Upper lobe of left lung (tissue), 6 donors: ENCODE measurements at places on chromosomes 11 and 22. TPM values are rescaled to one million over a fixed set of nuclear protein-coding genes. Genes with fewer than 3 reads are reported as not detected.
A peak's percentile ranks its signal among the peaks of the same experiment; 100 is the strongest.

- H3K4me3 ChIP-seq = peak overlapping the region; percentile 39
- no peak overlapping the region for H3K27ac ChIP-seq
- H3K4me1 ChIP-seq = peaks cover 41% of the 10 kb centered on the region
- DNase-seq = no peak
These were observed 547 bp downstream of the TUBA8 start for GRCh38 chr22:18110954-18111758.

The DNAJB13 gene
- 16.5 TPM for total RNA-seq

DNA sequence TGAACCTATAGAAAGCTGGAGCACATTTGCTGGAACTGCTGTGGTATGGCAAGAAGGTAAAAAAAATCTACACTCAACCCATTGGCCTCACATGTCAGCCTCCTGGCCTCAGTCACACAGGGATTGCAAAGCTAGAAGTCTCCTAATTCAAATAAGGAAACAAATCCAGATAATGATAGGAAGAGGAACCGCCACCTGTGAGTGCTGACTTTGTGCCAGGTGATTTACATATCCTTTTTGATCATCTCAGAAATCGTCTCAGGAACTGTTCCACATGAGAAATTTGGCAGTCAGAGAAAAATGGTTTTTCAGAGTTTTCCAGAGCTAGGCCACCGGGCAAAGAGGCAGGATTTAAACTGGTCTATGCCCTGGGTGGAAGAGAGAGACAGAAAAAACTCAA lies 986 bp downstream of the NLRP10 start:
- no peak for DNase-seq
- no peaks in the 10 kb centered on the region for H3K36me3 ChIP-seq
- no peaks in the 10 kb centered on the region for H3K27me3 ChIP-seq
- no peak overlapping the region for H3K4me3 ChIP-seq
- no peaks in the 10 kb centered on the region for H3K4me1 ChIP-seq

- no peaks in the 10 kb centered on the region for H3K36me3 ChIP-seq
- H3K27ac ChIP-seq = no peak overlapping the region
- DNase-seq = no peak
- H3K4me3 ChIP-seq = no peak overlapping the region
- H3K27me3 ChIP-seq = no peaks in the 10 kb centered on the region
These were observed 532.8 kb downstream of the BRD1 start for GRCh38 chr22:49294656-49295464.

The KRTAP5-8 gene
- total RNA-seq = 0.23 TPM

The SHISAL1 gene
- total RNA-seq = 1.0 TPM

GRCh38 chr22:19070397-19071169 lies 51.6 kb downstream of the DGCR2 start:
- DNase-seq = no peak
- H3K4me3 ChIP-seq = no peak overlapping the region
- no peaks in the 10 kb centered on the region for H3K4me1 ChIP-seq
- H3K36me3 ChIP-seq = peaks cover 60% of the 10 kb centered on the region
- H3K27ac ChIP-seq = no peak overlapping the region

The EMSY gene
- total RNA-seq = 16.3 TPM

DNA sequence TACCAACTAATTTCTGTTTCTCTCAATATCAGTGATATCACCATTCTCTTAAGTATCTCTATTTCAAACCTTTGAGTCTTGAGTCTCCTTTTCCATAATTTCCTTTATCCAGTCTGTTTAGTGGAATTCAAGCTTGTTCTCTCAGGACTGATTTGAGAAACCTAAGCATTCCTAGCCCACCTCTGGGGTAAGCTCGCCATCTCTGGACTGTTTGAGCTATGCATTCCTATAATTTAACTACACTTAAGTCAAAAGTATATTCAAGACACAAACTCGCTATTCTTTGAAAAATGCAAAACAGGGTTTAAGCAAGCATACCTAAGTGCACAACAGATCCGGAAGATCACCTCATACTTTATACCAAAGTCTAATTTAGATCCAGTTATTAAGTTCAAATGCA lies 2.1 kb upstream of the DLAT start:
- no peak overlapping the region for H3K4me3 ChIP-seq
- peaks cover 10% of the 10 kb centered on the region for H3K4me1 ChIP-seq
- H3K27ac ChIP-seq = no peak overlapping the region
- H3K36me3 ChIP-seq = peaks cover 10% of the 10 kb centered on the region
- no peaks in the 10 kb centered on the region for H3K27me3 ChIP-seq

The FAM76B gene
- total RNA-seq = 27.9 TPM

GRCh38 chr11:45048870-45049691 lies 97.4 kb upstream of the PRDM11 start:
- no peaks in the 10 kb centered on the region for H3K27me3 ChIP-seq
- peak overlapping the region; percentile 11 for H3K27ac ChIP-seq
- H3K4me1 ChIP-seq = peaks cover 42% of the 10 kb centered on the region

GRCh38 chr11:13606701-13607100 lies 61.8 kb upstream of the FAR1 start:
- H3K36me3 ChIP-seq = no peaks in the 10 kb centered on the region
- H3K27me3 ChIP-seq = no peaks in the 10 kb centered on the region
- no peaks in the 10 kb centered on the region for H3K4me1 ChIP-seq
- no peak overlapping the region for H3K27ac ChIP-seq
- H3K4me3 ChIP-seq = no peak overlapping the region
- DNase-seq = no peak

The RIMBP3B gene
- total RNA-seq = not detected
